ENCODE measurements at places on chromosomes 11 and 22. TPM values are rescaled to one million over a fixed set of nuclear protein-coding genes. Genes with fewer than 3 reads are reported as not detected.

Gene DLAT
- total RNA-seq: 66.5 TPM

Gene SLC22A9
- not detected for total RNA-seq

- peaks cover 7% of the 10 kb centered on the region for H3K4me1 ChIP-seq
- no peak overlapping the region for H3K4me3 ChIP-seq
- DNase-seq: no peak
- no peak overlapping the region for H3K27ac ChIP-seq
- H3K36me3 ChIP-seq: peaks cover 21% of the 10 kb centered on the region
- peaks cover 11% of the 10 kb centered on the region for H3K27me3 ChIP-seq
These were observed 13.8 kb upstream of the AIFM3 start for GRCh38 chr22:20953342-20953608.

GRCh38 chr22:48205790-48206189 lies 1443.3 kb downstream of the TBC1D22A start:
- H3K27ac ChIP-seq: no peak overlapping the region
- no peaks in the 10 kb centered on the region for H3K4me1 ChIP-seq
- no peak for DNase-seq
- H3K4me3 ChIP-seq: no peak overlapping the region

DNA sequence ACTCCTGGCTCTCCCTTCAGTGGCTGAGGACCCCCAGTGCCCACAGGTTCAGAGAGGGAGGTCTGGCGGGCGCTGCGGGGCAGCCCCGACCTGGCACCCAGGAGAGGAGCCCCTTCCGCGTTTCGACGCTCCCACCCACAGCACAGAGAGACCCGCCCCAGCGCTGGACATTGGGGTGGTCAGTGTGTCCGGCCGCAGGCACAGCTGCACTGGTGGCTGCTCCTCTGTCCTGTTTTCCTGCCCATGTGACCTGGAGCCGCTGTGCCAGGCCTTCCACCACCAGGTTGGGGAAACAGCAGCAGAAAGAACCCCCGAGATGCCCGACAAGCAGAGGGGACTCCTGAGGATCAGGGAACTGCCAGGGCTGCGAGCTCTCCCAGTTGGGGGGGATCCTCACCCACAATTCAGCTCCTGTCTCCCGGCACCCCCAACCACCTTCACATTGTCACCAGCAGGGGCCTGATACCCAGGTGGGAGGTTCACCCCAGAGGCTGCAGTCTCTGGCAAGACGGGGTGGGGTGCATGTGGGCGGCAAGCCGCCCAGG lies 13.6 kb downstream of the KRTAP5-5 start:
- no peak for DNase-seq
- no peaks in the 10 kb centered on the region for H3K27me3 ChIP-seq
- no peak overlapping the region for H3K27ac ChIP-seq
- no peak overlapping the region for H3K4me3 ChIP-seq
- no peaks in the 10 kb centered on the region for H3K4me1 ChIP-seq
- H3K36me3 ChIP-seq: no peaks in the 10 kb centered on the region

DNA sequence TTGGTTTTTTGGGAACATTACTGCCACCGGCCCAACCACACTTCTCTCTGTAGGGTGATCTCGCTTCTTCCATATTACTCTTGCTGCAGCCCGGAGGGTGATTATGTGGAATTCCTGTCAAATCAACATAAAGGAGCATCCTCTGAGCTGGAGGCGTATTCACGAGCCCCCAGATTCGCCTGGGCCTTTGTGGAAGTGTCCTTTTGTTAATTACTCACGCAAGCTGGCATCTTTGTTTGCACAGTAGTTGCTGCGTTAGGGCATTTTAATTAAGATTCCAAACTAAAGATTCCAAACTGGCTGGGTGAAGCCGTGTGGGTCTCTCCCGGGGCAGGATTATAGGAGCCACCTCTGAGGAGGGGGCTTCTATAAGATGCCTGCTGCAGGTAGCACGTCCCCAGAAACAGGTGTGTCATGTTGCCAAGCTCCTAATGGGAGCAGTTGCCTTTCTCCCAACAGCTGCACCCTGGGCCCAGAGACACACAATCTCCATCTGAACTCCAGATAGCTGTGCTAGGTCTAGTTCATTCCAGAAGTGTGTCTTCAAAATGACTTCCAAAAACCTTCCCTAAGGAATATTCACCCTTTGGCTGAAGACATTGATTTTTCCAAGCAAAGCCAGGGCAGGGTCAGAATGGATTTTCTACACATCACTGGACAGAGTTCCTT lies 40.9 kb downstream of the SHISAL1 start:
- no peak for DNase-seq
- H3K27ac ChIP-seq: no peak overlapping the region
- no peaks in the 10 kb centered on the region for H3K27me3 ChIP-seq
- H3K4me1 ChIP-seq: peaks cover 7% of the 10 kb centered on the region
- no peak overlapping the region for H3K4me3 ChIP-seq
- H3K36me3 ChIP-seq: no peaks in the 10 kb centered on the region
